ENCODE measurements at places on chromosomes 11 and 22.

DNA sequence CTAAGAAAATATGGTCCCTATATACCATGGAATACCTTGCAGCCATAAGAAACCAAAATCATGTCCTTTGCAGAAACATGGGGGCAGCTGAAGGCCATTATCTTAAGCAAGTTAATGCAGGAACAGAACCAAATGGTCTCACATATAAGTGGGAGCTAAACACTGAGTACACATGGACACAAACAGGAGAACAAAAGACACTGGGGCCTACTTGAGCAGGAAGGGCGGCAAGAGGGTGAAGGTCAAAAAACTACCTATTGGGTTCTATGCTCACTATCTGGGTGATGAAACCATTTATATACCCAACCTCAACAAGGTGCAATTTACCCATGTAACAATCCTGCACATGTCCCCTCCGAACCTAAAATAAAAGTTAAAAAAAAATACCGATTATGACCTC lies 22.5 kb downstream of the GAS2 start:
- DNase-seq = no peak

DNA sequence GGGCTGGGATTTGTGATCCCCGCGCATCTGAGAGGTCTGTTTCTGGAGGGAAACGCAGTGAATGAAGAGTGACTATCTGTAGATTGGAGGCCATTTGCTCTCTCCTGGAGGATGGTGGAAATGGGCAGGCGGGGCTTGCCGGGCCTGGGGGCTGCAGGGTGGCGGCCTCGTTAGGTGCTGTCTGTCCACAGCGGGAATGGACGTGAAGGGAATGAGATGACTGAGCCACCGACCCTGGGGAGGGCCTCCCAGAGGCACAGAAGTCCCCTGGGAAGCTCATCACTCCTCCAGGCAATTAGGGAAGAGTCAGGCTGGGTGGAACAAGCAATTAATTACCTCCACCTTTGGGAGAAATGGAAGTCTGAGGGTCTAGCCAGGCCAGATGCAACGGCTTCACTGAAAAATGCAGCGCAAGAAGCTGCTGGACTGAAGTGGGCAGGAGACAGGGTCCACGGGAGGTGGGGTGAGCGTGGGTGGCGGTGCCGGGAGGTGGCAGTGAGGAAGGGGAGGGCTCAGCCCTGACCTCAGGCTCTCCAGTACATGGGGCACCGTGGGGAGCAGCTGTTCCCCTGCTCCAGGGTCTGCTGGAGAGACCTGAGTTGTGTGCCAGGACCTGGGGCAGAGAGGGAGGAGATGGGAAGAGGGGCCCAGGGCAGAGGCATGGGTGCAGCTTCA lies 524.5 kb downstream of the BRD1 start:
- DNase-seq = no peak

- DNase-seq = no peak
These were observed 115.0 kb downstream of the PHF21B start for GRCh38 chr22:44894782-44895181.

DNA sequence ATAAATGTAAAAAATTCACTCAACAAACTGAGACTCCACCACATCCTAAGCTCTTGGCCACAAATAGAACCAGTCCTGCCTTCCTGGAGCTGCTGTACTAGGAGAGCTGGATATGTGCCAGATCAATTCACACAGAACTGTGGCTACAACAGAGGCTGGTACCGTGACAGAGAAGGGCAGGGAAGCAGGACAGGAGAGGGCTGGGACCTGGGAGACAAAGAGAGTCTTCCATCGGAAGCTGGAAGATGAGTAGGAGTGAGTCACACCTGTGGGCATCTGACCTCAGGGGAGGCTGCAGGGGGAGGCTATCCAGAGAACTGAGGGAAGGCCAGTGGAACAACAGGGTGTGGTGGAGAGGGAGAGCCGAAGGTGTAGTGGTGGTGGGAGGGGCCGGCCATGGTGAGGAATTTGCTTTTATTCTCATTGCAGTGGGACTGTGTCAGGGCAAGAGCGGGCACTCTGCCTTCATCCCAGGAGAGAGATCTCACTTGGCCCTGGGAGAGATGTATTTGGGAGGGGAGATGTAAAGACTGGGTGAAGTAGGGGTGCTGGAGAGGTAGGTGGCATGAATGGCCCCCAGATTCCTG lies 1.9 kb upstream of the LTBP3 start:
- no peak for DNase-seq

GRCh38 chr11:61654397-61654829 lies 25.8 kb upstream of the DAGLA start:
- DNase-seq = no peak

GRCh38 chr11:37511425-37511933 lies 913.4 kb upstream of the RAG2 start:
- no peak for DNase-seq

DNA sequence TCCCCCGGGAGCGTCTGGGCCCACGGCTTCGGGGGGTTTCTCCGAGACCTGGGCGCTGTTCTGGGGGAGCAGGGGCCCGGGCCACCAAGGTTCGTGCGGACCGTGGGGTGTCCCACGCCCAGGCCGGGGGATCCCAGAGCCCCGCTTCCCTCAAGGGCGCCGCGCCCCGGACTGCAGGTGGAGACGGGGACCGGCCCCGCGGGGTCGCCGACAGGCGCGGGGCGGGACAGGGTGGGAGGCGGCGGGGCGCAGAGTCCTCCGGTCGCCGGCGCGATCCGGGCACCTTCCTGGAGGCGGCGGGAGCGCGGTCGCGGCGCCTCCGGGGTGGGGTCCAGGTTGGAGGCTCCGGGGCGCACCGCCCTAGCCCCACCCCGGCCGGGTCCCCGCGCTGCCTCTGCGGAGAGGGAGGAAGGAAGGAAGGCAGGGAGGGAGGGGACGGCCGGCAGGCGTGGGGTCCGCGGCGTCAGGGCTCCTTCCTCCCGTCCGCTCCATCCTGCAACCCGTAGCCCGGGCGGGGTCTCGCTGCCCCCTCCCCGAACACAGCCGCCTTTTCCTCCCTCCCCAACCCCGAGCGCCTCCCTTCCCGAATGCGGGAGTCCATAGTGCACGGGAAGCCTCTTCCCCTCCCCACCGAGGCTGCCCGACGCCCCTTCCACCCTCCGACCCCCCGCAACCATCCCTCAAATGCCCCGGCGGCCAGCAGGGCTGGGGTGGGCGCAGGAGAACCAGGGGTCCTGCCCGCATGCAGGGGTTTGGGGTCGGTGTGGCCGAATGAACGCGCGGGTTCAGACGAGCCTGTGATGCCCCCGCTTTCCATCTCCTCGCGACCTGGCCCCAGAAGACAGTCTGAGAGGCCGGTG lies 4.3 kb upstream of the ZBED4 start:
- no peak for DNase-seq
